ENCODE measurements at places on chromosomes 1 and 21.

DNA sequence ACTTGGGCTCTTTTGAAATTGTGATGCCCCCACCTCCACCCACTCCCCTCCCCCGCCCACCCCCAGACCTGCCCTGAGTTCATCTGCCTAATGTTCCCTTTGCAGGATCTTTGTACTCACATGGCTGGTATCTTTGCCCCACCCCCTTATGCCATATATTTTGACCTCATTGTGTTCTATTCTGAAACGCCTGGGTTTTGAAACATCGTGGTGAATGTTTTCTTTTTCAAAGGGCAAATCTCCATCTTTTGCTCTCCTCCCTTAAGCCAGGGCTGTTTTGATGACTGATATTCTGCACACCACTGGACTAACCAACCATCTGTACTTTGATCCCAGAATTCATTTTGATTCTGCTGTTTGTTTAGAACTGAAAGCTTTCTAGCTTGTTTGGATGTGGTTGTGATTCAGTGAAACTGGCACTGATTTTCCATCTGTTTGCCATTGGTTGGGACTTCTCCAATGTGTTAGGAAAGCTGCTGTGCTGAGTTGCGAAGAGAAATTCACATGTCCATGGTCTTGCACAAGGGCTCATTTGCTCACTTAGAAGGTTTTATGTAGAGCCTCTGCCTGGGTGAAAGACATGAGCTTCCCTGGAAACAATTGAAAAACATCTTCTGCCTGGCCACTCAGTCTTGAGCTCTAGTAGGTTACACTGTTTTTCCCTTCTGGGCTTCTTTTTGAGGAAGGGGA is 16.5 kb downstream of the SMAP2 start:
- no peak for DNase-seq

GRCh38 chr1:179036844-179037465 is 11.3 kb downstream of the FAM20B start:
- no peak for DNase-seq

DNA sequence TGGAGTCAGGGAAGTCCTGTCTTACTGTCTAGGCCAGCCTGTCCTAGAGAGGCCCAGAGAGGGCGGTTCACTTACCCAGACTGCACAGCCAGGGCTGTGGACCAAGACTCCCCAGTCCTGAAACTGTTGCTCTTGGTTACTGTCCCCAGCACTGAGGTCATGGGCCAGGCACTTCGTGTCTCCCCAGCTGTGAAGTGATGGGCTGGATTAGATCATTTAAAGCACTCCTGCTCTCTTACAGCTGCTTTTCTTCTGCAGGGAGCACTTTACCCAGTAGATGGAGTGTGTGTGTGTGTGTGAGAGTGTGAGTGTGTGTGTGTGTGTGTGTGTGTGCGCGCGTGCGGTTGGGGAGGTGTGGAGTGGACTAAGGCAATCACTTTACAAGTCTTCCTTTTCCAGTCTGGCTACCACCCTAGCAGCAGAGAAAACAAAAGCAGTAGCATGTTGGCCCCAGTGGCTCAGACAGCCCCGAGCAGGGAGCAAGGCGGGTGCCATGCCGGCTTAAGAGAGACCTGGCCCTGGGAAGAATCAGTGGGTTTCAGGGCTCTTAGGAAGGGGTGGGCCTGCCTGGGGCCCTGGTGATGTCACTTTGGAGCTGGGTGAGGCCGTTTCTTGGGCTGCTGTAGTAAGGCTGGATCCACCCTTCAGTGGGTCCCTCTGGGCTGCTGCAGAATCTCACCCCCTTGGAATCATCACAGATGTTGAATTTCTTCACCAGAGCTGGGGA is 2.4 kb downstream of the SPSB1 start:
- no peak for DNase-seq

DNA sequence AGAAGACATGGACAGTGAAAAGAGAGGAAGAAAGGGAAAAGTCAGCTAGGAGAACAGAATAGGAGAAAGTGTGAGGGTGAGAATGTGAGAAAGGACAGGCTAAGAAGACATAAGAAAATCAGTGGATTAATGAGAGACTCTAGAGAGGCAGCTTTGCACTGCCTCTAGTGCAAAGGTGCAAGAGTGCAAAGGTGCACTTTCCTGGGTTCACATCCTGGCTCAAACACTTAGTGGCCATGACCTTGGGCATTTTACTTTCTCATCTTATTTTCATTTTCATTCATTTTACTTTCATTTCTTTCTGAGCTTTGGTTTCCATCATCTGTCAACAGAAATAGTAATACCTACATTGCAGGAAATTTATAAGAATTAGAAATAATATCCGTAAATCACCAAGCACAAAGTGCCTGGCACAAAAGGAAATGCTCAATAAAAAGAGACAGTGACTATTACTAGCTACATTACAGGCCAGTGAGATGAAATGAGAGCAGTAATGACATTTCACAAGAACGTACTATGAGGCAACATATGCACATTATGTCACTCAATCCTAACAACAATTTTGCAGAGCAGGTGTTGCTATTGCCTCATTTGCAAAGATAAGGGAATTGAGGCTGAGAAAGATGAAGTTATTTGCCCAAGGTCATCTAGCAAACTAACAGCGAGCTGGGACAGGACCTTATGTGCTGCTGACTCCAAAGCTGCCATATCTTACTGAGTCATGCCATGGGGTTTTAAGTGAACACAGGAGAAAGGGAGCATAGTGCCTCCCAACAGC is 107.0 kb upstream of the TLR5 start:
- DNase-seq, result peak; percentile 15

DNA sequence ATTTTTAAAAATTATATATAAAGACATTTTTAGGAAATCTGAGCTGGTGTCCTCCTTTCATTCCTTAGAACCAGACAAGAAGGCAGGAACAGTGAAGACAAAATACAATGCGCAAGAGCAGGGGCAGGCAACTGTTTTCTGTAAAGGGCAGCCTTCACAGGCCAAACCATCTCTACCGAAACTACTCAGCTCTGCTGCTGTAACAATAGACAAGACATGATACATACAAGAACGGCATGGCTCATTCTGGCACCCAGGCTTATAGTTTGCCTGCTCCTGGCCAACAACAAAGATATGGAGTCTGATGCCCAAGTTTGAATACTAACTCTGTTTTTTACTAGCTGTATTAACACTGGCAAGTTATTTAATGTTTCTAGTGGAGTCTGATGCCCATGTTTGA is 232.0 kb downstream of the SMYD3 start:
- DNase-seq, result no peak

DNA sequence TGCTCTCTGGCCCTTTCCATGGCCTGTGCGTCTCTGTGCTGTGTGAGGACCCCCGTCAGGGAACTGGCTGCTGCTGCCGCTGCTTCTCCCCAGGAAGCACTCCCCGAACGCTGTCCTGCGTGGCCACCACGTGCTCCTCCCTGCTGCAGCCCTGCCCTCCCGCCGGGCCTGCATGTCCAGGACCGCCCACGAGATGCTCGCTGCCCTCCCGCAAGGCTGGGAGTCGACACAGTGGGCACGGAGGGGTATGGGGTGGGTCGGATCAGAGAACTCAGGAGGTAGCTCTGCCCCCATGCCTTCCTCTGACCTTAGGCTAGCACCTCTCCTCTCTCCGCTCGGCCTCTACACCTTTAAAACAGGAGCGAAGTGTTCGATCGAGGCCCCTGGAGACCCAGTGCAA is 171.9 kb upstream of the AJAP1 start:
- no peak for DNase-seq

- DNase-seq, result no peak
Observed at GRCh38 chr1:17119773-17120480, 676 bp upstream of the PADI2 start.

DNA sequence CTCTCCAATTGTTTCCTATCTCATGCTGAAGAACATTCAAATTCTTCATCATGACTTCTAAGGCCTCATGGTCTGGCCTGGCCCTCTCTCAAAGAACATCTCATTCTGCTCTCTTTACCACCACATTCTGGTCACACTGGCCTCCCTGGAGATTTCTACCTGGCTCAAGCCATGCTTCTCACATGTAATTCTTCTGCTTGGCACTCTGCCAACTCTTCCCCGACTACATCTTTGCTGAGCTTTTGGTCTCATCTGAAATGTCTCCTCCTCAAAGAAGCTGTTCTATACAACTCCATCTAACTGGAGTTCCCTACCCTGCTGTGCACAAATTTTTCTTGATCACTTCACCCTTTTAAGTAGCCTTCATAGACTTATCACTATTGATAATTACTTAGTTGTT is 1.4 kb upstream of the TBX19 start:
- no peak for DNase-seq

- no peak for DNase-seq
Observed at GRCh38 chr21:20026543-20026942, 971.7 kb upstream of the NCAM2 start.

DNA sequence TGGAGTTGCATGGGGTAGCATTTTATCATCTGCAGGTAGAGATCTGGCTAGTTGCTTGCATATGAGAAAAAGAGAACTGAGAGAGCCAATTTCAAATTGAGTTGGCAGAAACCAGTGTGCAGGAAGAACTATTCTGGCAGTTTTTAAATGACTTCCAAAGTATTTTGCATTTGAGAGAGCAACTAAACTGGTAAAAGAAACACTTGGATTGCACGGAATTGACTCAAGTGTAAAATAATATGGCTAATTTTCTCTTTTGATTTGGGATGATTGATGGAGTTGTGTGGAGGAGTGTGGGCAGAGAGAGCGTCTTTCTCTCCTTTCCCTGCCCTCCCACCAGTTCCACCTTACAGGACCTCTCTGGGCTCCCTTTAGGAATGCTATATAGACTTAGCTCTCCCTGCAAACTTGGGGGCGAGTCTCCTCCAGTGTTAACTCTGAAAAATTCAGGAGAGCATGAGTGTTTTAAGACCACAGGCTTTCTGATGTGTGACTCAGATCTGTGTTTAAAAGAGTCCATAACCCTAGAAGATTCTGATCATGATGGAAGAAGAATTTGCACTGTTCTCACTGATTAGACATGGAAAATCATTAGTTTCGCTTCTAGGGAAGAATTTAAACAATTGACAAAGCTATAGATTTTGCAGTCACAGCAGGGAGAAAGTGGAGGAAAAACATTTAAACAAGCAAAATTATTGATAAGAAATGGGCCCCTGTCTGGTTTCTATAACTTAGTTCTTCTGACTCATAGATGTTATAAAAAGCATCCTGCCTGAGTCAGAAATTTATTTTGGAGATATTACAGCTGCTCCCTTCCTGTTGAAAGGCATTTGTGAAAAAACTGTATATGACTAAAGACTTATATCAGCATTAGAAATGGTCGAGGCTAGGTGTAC is 24.9 kb upstream of the CTBS start:
- no peak for DNase-seq

DNA sequence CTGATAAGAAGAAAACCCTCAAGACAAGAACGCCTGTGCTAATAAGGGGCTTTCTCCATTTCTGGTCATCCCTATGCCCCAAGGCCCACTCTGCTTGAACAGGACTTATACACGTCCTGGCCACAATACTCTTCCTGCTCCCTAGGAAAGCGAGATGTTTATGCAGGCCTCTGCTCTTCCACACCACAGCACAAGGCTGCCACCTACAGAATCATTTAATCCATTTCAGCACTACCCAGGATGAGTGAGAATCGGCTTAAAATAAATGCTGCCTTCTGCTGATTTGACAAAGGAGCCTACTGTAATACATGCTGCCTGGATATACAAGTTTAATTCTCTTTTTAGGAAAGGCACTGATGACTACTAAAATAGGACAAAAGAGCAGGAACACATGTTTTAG is 29.4 kb downstream of the FRRS1 start:
- DNase-seq, result no peak

DNA sequence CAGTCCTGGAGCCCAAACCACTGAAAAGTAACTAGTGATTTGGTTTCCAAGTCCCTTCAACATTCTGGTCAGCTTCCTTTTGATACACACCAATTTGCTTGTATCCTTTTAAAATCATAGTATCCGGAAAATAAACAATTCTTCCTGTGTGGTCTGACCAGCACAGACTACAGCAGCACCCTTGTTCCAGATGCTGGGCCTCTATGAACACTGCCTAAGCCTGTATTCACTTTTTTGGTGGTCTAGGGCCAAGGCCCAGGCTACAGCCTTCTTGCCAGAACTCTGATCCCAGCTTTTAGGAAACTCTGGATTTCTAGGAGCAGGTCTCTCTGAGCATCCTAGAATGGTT is 801 bp upstream of the DDAH1 start:
- DNase-seq, result no peak

GRCh38 chr1:34037856-34038255 is 127.2 kb downstream of the CSMD2 start:
- DNase-seq, result no peak

DNA sequence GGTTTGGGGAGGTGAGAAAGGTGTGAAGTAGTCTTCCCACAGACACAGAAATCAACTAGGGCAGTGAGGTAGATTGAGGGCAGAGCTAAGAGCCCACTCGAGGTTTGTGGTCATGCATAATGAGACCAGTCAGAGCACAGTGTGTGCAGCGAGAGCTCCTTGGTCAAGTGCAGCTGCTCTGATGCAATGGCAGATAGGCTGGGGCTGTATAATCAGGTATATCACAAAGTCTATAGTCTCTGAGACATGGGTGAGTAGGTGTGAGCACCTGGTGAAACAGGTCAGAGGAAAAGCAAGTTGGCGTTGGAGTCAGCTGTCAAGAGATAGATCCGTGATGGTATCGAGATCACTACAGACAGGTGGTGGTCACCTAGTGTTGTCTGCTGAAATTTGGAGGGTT is 17.6 kb downstream of the DSCAM start:
- no peak for DNase-seq

- no peak for DNase-seq
Observed at GRCh38 chr1:19731311-19731821, 66.7 kb downstream of the HTR6 start.

GRCh38 chr1:15747378-15747777 is 5.1 kb downstream of the TMEM82 start:
- DNase-seq, result no peak

- no peak for DNase-seq
Observed at GRCh38 chr1:162405800-162406199, 6.1 kb downstream of the SH2D1B start.

GRCh38 chr1:12059722-12060464 is 3.2 kb upstream of the TNFRSF8 start:
- no peak for DNase-seq

GRCh38 chr1:39745016-39745670 is 6.5 kb downstream of the PPIE start:
- no peak for DNase-seq

GRCh38 chr1:22737374-22738068 is 26.9 kb downstream of the EPHB2 start:
- no peak for DNase-seq

DNA sequence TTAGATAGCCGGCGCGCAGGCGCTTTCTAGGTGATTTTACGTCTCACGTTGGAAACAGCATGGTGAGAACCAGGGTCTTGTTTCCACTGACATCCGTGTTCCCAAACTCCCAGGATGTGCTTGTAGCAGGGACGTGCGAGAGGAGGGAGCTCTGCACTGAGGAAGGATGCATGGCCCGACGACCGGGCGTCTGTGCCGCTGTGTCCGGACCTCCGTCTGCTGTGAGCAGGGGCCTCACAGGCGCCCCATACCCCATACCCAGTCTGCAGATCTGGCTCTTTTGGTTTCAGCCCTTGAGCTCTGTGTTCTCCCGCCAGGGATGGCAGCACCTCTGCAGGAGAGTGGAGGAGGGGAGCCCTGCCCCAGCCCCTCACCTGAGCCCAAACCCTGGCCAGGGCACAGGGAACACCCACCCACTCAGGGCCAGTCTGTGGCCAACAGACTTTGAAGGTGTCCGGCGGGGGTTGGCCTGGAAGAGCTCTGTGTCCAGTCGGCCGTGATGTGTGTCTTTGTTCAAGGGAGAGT is 67.2 kb upstream of the COL6A1 start:
- DNase-seq, result no peak

Measured in left forelimb (tissue), 1 donor.